Activated CD4-positive, alpha-beta T cell treated with anti-CD3 and anti-CD28 coated beads, Interleukin-2, amount 10 ng/mL, durations not matched to agents 7 days and 5 days (primary cell): ENCODE measurements at places on chromosomes 3 and 15. TPM values are rescaled to one million over a fixed set of nuclear protein-coding genes. Genes with fewer than 3 reads are reported as not detected.
A peak's percentile ranks its signal among the peaks of the same experiment; 100 is the strongest.

GRCh38 chr15:73370151-73370550 is 1.4 kb upstream of the HCN4 start:
- DNase-seq = no peak

DNA sequence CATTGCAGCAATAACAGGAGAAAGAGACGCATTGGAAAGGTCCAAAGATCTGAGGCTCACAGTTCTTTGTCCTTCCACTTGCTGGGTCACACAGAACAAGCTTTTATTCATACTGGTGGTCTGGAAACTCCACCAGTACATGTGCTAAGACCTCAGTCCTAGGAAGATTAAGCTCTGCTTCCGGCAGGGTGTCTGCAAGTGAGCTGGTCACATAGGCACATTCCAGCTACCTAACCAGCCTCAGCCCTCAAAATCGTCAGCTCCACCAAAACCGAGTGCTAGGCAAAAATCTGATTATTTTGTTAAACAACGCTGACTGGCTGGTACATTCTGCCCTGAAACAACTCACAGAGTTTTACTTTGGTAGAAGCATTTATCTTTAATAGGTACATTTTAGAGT is 2.2 kb downstream of the ZBED2 start:
- DNase-seq = no peak

DNA sequence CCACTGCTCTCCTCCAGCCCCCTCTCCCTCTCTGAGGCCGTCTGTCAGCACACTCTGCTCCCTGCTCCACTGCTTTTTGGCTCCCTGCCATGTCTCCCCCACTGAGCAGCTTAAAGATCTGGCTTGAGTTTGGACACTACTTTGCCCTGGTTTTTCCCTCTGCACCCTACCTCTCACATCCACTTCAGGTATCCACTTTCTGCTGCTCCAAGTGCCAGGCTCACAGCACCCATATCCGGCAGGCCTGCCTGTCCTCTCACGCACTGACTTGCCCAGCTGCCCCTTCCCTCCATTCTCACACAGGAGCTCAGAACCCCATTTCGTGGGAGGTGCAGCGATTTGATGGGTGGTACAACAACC is 3.7 kb downstream of the DUOX1 start:
- no peak for DNase-seq

GRCh38 chr3:10951295-10951926 is 41.1 kb upstream of the SLC6A1 start:
- DNase-seq = no peak

DNA sequence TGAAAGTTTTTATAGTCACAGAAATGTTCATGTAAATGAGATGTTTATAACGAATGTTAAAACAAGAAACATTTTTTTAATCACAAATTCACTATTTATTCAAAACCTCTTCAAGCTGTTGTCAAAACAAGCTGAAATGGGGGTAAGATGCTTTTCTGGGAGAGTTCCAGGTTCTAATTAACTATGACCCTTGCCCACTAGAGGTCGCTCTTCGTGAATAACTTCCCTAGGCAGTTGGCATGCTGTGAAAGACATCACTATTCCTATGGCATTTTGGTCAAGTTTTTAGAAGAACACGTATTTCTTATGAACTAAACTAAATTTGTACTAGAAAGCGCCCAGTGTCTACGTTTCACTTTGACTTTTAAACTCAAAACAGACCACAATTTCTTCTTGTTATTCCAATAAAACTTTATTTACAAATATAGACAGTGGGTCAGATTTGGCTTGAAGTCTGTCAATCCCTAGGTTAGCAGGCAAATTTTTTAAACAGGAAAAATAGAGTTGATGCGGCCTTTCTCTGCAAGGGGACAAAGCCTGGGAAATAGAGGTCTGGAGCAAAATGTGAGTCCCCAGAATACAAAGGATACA is 62.8 kb upstream of the CMTM8 start:
- peak; percentile 75 for DNase-seq

DNA sequence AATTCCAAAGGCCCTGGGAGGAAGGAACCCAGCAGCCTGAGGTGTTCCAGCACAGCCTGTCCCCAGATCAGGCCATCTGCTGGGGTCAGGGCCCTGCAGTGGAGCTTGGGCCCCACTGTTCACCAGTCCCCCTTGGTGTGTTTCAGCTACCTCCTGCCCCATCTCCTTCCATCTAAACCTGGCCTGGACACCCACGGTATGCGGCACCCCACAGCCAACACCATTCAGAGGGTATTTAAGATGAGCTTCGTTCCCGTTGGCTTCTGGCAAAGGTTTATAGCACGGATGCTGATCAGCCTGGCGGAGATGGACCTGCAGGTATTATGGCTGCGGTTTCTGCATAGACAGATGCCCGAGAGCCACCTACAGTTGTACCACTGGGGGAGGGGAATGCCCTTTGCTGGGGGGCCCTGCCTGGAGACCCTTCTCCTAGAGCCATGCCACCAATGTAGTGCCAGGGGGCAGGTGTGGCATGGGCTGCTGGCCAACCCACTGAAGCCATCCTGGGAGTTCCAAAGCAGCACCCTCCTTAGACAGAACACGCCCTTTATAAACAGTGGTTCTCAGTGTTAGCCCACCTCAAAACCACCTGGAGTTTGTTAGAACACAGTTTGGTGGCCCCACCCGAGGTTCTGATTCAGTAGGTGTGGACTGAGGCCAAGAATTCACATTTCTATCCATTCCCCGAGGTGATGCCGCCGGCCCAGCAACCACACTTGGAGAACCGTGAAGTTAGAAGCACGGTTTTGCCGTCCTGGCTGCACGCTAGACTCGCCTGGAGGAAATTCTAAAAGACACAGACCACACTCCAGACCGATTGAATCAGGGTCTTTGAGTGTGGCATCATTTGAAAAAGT is 126.9 kb downstream of the LRRK1 start:
- DNase-seq = no peak

Gene LSAMP
- total RNA-seq = not detected
